ENCODE measurements at places on chromosomes 13 and 19.
A peak's percentile ranks its signal among the peaks of the same experiment; 100 is the strongest.

- no peak for DNase-seq
Measured at GRCh38 chr13:83716121-83716520, 166.2 kb downstream of the SLITRK1 start.

- DNase-seq: no peak
Measured at GRCh38 chr13:97539651-97540610, 106.0 kb downstream of the RAP2A start.

- DNase-seq: no peak
Measured at GRCh38 chr19:4541114-4541805, 1.4 kb upstream of the LRG1 start.

DNA sequence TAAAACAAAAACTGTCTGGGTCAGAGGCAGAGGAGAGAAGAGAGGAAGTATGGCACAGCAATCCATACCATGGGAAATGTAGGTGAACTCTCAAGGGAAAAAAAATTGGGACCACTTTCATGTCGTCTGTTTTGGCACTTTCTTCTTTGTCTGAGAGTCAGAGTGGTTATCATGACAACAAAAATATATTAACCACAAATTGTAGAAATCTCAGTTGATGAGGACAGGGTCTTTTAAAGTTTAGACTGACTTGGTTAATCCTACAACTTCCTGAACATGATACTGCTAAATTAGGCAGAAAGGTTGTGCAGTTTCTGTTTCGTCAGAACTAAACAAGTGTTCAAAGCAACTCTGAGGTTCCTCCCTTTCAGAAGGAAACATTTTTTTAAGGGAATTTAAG lies 15.2 kb downstream of the KLF5 start:
- DNase-seq: no peak

- no peak for DNase-seq
Measured at GRCh38 chr13:94753327-94753726, 41.0 kb upstream of the SOX21 start.

- peak; percentile 40 for DNase-seq
Measured at GRCh38 chr19:8004723-8005513, 523 bp downstream of the ELAVL1 start.

DNA sequence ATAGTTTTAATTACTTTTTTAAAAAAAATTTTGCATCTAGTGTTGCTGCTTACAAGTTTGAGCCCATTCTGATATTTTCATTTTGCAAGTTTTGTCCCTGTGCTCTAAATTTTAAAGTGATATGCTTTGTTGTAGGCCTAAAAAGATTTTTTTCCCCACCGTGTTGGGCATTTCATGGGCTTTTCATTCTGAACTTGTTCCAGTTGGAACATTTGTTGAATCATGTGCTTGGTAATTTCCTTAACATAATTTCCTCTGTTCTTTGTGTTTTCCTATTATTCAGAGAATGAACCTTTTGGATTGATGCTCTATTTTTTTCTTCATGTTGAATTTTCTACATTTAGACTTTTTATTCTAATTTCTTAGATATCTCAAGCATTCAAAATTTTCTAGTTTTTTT lies 206.4 kb upstream of the SPRY2 start:
- DNase-seq: no peak

DNA sequence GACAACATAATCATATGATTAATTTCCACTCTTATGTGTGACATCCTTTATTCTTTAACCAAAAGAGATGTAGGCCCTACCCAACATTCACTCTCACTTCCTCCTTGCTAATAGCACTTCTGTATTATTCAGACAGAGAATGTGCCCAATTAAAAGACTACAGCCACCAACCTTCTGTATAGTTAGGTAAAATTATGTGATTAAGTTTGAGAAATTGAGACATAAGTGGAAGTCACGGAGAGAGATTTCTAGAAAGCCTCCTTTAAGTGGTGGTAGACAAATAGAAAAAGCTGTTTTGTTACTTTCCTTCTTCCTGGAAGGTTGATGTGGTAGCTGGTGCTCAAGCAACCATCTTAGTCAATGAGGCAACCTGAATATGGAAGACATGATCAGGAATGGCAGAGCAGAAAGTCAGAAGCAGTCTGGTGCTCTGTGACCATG lies 14.8 kb downstream of the EPSTI1 start:
- no peak for DNase-seq

DNA sequence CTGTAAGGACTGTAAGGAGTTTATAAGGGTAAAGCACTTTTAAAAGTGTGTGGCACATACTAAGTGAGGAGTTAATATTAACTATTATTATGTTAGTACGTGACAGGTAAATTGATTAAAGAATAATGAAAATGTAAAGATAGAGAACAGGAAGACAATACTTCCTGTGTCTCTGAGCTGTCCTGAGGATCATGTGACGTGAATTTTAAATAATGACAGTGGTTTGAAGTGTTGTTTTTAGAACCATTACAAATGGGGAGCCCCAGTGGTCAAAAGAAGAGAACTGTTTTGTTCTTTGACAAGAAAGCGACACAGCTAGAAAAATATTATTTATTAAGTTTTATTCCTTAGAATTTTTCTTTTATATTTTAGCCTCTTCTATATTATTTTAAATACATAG lies 241.2 kb upstream of the STARD13 start:
- DNase-seq: no peak

DNA sequence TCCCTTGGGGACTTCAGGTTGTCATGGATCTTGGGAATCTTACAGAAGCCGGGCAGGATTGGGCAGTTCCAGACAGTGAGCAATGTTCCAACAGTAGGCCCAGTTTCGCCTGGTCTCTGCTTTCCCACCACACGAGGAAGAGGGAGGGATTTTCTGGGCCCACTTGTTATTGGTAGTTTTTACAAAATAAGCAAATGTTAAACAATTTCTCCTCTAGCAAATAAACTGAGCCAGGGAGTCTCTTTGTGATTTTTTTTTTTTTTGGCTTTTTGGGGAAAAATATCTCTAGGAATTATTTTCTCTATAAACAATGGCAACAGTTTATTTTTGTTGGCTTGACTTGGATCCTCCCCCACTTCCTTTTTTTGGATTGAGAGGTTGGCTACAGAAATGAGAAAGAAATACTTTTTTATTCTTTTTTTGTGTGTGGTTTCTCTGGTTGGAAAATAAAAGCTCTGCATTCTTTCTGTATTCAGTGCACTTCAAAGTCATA lies 89.3 kb downstream of the TM9SF2 start:
- no peak for DNase-seq

GRCh38 chr19:47509170-47509847 lies 5.6 kb downstream of the NAPA start:
- DNase-seq: no peak

GRCh38 chr13:113869263-113869662 lies 5.4 kb upstream of the GAS6 start:
- DNase-seq: no peak

GRCh38 chr13:33145667-33146066 lies 129.4 kb downstream of the KL start:
- DNase-seq: no peak

- no peak for DNase-seq
Measured at GRCh38 chr19:51427201-51427600, 9.8 kb upstream of the SIGLEC10 start.

GRCh38 chr19:57668635-57669034 lies at the start of gene ZSCAN4:
Gene ZSCAN4, plus strand, starts transcription at chr19:57668935. Its CDS starts 7,211 bp downstream, at chr19:57676146.
- no peak for DNase-seq

DNA sequence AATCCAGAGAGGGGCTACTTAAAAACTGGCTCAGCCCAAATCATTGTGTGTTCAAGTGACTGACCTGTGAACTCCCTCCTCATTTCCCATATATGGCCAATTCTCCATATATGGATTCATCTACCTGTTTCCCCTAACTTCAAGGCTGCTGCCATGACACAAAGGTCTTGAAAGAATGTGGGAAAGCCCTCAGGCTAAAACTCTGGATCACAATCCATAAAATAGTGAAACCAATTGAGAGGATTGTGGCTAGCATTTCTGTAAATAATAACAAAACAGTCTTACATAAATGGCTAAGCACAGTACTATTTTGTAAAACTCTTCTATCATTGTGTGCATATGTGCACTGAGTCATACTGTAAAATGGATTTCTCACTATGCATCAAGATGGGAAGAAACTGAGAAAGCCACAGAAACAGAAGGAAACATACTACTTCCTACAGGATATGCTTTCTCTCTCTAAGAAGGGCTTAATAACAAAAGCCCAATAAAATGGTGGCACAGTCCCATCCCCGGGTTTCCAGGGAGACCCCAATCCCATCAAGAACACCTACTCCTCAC lies 80.5 kb downstream of the FOXO1 start:
- DNase-seq: no peak

DNA sequence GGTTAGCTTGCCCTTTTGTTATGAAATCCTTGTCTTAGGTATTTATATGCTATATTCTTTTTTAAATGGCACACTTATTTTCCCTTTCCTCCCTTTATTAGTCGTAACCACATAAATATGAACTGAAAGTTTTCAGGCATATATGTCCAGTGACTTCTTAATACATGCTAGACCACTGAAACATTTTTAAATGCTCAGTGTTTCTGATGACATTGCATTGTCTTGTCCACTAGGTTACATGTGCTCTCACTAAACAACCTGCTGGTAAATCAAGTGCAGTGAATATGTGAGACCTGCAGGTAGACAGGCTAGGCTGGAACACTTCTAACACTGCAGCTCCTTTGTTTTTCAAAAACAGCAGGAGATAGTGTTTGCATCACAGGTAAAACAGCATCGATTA lies 332.6 kb upstream of the DACH1 start:
- no peak for DNase-seq

GRCh38 chr19:55086730-55087541 lies 11.3 kb downstream of the EPS8L1 start:
- no peak for DNase-seq

DNA sequence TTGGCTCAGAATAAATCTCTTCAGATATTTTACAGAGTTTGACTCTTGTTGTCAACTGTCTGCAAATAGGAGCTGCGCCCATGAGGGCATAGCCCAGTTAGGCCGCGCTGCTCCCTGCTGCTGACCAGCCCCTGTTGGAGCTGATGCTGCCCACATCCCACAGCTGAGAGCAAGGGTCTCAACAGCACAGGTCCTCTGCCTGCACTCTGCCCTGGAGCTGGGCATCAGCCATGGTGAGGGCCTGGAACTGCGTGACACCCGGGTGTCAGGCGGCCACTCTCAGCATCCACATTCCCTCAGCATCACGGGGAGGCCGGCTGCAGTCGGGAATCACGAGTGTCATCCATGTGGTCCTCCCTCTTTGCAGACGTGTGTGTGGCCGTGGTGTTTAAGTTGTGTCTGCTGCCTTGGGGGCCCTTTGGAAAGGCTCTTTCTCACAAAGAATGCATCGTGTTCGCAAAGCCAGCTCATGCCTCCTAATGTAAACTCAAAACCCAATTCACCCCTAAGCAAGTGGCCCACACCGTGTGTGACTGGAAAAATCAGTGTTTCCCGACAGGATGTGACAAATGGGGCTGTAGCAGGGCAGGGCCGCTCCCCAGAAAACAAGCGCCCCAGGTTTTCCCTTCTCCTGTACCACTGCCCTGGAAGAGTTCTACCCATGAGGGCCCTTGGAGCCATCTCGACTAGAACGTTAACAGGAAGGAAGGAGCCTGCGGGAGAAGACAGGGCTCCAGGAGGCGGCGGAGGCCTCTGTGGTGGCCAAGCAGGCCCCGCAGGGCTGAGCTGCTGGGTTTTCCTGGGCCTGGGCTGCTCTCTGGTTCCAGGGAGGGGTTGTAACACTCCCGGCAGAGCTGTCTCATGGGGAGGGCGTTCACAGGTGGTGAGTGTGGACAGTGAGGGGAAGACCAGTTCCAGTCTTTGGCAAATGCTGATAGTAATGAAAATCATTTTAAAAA lies 20.3 kb downstream of the ATP11A start:
- no peak for DNase-seq

DNA sequence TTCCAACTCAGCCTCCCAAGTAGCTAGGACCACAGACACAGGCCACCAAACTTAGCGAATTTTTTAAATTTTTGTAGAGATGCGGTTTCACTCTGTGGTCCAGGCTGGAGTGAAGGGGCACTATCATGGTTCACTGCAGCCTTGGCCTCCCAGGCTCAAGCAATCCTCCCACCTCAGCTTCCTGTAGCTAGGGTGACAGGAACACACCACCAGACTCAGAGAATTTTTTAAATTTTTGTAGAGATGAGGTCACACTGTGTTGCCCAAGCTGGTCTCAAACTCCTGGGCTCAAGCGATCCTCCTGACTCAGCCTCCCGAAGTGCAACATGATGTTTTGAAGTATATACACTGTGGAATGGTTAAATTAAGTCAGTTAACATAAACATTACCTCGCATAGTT lies 263.6 kb downstream of the OXGR1 start:
- DNase-seq: no peak

DNA sequence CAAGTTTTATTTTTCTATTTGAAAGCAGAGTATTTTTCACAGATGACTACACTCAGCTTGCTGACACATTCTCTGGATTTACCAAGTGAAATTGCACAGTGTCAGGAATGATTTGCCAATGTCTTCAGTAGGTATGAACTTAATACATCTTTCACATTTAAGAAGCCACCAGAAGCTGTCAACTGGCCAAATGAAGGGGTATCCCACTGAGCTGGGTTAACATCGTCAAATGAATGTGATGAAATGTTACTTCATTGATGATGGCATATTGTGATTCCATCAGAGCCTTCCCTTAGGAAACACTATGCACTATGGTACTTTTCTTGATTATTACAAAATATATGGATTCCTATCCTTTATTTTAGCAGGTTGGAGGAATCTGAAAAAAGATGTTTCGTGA lies 592.3 kb downstream of the FGF9 start:
- DNase-seq: no peak

- DNase-seq: no peak
Measured at GRCh38 chr19:47658431-47659348, 49.8 kb downstream of the BICRA start.

DNA sequence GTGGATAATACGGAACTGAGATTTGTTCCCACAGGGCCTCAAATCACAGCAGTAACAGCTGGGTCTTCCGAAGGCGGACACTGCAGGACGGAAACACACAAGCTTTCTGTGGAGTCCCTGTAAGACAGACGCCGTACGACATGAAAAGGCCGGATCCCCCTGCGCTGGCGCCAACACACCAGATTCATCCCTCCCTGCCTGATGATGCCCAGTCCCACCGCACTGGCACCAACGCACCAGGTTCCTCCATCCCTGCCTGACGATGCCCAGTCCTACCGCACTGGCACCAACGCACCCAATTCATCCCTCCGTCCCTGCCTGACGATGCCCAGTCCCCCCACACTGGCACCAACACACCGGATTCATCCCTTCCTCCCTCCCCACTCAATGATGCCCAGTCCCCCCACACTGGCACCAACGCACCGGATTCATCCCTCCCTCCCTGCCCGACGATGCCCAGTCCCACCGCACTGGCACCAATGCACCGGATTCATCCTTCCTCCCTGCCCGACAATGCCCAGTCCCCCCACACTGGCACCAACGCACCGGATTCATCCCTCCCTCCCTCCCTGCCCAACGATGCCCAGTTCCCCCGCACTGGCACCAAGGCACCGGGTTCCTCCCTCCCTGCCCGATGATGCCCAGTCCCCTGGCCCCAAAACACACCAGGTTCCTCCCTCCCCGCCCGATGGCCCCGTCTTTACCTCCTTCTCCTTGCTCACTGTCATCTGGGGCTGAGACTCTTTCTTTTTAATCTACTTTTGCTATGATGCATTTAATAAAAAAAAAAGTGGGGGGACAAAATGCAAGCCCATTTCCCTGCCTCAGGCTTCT lies 55.1 kb downstream of the RASA3 start:
- DNase-seq: no peak

All from thymus (tissue), 14 donors.